ENCODE measurements at places on chromosomes 12 and 14.

DNA sequence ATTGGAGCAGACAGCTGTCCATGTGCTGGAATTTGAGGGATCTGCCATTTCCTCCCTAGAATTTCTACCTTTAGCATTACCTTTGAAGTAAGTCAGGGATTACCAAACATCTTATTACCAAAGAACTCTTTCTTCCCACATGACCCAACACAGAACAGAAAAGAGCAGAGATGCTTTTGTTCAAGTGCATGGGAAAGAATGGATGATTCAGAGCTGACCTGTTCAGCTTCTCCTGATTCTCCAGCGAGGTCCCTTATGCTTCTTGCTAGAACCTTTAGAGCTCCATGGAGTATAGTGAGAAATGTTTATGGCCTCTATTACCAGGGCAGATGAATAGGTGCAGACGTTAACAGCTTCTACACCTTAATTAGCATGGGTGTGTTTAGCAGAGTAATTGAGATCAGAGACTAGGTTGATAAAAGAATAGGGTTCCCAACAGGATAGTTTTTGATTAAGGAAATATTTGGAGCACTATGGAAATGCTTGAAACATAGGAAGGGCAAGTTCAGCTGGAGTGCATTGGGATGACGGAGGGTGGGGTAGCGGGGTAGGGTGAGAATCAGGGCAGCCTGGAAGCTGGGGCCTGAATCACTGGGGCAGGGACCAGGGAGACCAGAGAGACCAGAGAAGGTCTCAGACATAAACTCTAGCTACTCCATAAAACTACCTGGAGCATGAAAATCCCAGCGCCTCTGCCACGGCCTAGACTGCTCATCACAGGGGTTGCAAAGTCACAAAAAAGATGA, 223.7 kb downstream of the CACNA1C start:
- DNase-seq, result no peak

DNA sequence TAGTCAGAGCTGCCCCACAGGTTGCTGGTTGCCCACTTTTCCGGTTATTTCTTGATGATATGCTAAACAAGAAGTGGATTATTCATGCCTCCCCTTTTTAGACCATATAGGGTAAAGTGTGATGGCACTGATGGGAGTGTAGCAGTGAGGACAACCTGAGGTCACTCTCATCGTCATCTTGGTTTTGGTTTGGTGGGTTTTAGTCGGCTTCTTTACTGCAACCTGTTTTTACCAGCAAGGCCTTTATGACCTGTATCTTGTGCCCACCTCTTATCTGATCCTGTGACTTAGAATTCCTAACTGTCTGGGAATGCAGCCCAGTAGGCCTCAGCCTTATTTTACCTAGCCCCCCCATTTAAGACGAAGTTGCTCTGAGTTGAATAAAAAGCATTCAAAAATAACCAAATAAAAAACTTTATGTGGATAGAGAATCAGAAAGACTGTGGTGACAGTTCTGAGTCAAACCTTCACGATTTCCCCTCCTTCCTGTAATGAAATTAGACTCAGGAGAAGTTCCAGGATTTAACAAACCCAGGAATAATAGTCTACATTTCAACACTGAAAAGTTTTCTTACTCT, 144.2 kb downstream of the PAWR start:
- DNase-seq, result no peak

GRCh38 chr12:54140588-54141388, 48.0 kb downstream of the SMUG1 start:
- DNase-seq, result no peak

- no peak for DNase-seq
Measured at GRCh38 chr12:94261786-94262185, 113.4 kb downstream of the PLXNC1 start.

GRCh38 chr14:23300687-23301223, 1.9 kb downstream of the PPP1R3E start:
- DNase-seq, result no peak

GRCh38 chr14:41297576-41298327, 308.9 kb upstream of the LRFN5 start:
- no peak for DNase-seq

- no peak for DNase-seq
Measured at GRCh38 chr14:34713681-34714319, 593 bp downstream of the CFL2 start.

DNA sequence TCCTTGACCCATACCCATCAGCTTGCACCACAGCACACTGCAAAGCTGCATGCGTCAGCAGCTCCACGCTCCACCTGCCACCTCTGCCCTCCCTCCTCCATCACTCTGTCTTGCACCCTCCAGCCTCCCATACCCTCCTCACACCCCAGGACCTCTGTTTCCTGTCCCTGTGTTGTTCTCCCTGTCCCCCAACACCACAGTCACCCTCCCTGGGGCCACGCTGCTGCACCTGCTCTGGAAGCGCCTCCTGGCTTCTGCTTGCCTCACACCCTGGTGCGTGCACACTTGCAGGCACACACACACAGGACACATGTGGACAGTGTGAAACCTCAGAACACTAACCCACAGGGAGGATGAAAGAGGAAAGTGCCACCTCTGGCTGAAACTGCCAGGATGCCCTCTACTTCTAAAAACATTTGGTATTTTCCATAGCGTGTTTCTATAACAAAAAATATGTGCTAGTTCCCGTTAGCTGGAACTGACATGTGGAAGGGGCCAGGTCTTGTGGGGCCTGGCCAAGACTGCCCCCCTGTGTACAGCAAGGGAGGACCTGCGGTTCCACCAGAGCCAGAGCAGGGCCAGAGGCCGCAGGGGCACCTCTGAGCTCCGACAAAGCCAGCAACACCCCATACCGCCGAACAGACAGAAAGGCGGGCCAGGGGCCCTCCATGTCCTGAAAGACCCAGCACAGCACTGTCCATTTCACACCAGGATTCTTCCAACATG, 10.0 kb downstream of the BRF1 start:
- peak; percentile 44 for DNase-seq

- no peak for DNase-seq
Measured at GRCh38 chr14:104732931-104733681, 9.1 kb downstream of the ADSS1 start.

- DNase-seq, result no peak
Measured at GRCh38 chr12:1044696-1045095, 53.7 kb downstream of the ERC1 start.

DNA sequence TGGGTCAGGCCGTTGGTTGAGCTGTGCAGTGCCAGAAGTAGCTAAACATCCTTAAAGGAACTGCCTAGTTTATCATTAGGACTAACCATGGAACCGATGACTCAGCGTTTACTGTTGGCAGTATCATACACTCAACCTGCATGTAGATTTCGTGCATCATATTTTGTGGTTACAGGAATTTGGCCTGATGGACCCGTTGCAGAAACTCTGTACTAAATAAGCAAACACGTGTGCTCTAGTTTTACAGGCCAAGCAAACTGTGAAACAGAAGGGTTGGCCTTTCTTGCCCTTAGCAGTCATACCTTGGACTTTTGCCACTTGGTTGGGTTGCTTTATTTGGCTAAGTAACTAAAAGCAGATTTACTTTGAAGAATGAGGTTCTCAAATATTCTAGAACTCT, 35.6 kb downstream of the DGLUCY start:
- no peak for DNase-seq

DNA sequence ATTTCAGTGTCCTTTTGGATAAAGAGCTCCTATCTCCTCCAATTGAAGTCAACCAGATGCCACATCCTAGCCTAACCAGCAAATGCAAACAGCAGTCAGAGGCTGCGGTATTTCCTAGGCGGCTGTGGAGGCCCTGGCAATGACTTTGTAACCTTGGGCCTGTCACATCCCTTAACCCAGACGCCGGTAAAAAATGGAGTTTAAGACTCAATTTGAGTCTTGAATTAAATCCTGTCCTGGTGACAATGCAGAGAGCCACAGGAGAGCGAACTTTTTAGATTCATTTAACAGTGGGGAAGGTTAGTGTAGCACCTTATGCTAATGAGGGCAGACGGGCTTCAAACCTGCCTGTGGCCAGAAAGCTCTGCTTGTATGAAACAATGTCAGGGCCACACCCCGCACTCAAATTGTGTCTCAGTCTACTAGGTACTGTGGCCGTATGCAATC, 1.3 kb downstream of the C12orf75 start:
- no peak for DNase-seq

- no peak for DNase-seq
Measured at GRCh38 chr12:121955258-121956237, 37.2 kb downstream of the CFAP251 start.

GRCh38 chr12:105229371-105229770, 6.6 kb downstream of the APPL2 start:
- DNase-seq, result no peak

DNA sequence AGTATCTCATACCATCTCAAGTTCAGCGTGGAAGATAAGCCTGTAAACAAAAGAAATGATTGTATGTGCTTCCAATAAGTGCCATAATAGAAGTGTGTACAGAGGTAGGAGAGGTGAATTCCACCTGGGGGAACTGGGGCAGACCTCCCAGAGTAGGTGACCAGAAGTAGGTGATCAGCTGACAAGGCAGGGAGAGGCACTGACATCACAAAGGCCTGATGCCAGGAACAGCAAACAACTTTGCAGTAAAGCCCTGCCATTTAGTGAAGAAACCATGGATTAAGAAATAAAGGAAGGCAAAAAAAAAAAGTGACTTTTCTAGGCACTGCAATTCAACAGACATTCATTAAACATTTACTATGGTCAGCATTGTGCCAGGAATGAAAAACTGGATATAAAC, 31.1 kb downstream of the NR1H4 start:
- no peak for DNase-seq

DNA sequence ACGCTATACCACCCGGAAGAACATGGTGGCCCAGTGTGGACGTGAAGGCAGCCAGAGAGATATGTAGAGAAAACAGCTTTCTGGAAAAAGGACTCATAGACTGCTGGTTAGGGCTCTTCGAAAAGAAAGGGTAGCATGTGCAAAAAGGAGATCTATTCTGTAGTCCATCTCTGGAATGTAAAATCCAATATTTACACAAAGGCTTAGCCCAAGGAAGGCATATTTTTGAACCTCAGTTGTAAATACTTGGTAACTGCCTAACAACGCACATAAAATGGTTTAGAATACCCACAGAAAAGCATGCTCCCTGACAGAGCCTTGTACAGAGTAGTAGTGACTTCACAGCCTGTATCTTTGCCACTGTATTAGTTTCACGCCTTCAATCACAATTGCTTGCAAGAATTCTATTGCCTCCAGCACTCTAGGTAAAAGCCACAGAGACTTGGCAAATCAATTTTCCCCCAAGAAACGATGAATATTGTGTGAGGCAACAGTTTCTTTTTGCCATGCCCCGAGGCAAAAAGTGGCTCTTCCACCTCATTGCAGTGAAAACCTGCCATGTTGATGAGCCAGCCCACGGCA, 59.2 kb downstream of the TRIM9 start:
- DNase-seq, result no peak

DNA sequence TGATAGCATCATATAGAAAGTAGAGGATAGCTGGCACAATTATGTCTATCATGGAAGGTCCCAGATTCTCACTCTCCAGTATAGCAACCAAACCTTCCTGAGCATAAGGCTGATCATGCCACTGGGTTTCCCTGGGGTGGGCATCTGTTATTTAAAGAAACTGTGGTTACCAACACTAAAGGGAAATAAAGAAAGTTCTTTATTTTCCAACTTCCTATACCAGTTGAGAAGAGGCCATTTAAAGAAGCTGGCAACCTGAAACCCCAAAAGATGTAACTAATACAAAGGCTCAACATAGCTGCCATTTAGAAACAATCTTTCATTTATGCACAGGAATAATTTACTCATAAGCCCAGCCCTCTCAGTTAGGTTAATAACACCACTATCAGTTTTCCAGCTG, 3.1 kb downstream of the BCAT1 start:
- no peak for DNase-seq

DNA sequence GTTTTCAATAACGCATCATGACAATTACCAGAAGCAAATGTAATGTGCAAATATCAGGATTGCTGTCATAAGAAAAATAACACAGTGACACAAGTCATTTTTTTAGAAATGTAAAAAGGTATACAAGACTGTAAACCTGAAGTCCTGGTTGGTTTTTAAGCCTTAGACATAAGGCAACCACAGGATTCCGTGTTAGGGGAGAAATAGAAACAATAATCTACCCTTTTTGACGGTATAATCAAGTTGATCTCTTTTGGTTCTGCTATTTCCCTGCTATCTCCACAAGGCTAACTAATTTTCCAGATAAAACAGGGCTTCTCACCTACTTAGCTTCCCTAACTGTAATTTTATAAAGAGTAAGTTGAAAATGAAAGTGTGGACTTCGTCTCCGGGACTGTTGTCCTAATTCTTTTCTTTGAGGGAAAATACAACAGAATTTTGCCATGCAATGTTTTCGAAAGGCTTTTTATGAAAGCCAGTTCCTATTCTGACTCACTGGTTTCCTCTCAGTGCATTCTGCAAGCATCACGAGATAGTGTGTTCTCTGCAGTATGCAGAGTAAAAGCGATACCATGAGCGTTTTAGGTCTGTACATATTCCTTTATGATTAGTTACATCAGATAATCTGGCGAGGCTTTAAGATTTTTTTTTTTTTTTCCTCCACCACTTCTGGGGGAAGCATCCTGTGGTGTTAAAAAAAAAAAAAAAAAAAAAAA, 10.6 kb downstream of the MYO1H start:
- no peak for DNase-seq

DNA sequence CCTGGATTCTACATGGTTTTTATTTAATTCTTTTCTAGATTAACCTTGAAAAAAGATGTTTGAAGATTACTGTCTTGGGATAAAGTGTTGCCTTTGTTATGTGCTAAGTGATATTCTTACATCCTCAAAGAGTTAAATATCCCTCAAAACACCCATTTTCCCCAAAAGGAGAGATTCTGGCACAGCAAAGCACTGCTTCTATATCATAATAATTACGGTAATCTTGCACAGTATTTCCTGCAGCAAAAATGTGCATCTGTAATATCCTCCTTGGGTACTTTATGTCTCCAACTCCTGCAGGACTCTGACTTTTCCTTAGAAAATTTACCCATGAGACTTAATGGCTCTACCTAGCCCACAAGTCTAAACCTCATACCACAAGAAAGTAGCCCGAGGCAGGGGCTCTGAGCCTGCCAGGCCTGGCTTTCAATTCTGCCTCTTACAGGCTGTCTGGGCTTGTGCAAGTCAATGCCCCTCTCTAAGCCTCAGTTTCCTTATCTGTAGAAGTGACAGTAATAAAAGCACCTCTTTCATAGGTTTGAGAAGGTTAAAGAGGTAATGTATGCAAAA, 45.8 kb downstream of the SVOP start:
- DNase-seq, result no peak

DNA sequence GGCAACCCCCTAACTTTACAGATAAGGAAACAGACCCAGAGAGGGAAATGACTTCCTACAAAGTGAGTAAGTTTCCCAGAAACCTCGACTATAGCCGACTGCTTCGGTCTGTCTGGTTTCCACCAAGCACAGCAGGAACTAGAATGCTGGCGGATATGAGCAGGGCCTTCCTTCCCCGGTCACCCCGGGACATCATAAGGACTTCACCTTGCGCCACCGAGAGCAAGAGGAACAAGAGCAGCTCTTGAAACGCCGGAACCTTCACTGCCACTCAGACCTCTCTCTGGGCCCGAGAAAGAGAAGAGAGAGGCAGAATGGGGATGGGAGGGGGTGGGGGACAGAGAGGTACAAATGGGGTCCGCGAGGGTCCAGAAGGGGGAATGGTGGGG, 29.4 kb upstream of the GPR68 start:
- no peak for DNase-seq

All from T-helper 2 cell (primary cell).